Activated T-cell treated with anti-CD3 and anti-CD28 coated beads for 48 hours (primary cell): ENCODE measurements at places on chromosomes 6 and 20.

GRCh38 chr6:22043284-22043962, 253.4 kb downstream of the PRL start:
- no peak for DNase-seq

DNA sequence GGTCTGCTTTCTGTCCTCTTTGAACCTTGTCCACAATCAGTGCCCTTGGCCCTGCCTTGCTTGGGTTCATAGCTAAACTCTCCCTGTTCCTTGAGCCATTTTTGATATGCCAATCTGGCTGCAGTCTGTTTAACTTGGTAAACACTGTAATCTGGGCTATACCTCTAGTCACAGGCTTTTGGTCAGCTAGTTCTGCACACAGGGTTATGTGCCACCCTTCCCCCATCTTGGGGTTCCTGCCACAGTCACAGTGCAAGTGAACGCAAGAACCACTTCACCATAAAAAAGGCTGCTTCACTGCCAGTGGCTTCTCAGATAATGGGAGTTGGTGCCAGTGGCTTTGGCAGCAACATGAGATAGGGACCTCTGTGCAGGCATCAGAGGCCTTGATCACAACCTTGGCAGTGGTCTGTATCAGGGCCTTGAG, 10.9 kb upstream of the ATRN start:
- DNase-seq, result no peak

GRCh38 chr6:138031850-138032249, 75.4 kb downstream of the PERP start:
- DNase-seq, result no peak

GRCh38 chr6:127912914-127913313, 12.1 kb upstream of the THEMIS start:
- no peak for DNase-seq

GRCh38 chr20:24289737-24290481, 179.5 kb upstream of the SYNDIG1 start:
- peak; percentile 3 for DNase-seq

DNA sequence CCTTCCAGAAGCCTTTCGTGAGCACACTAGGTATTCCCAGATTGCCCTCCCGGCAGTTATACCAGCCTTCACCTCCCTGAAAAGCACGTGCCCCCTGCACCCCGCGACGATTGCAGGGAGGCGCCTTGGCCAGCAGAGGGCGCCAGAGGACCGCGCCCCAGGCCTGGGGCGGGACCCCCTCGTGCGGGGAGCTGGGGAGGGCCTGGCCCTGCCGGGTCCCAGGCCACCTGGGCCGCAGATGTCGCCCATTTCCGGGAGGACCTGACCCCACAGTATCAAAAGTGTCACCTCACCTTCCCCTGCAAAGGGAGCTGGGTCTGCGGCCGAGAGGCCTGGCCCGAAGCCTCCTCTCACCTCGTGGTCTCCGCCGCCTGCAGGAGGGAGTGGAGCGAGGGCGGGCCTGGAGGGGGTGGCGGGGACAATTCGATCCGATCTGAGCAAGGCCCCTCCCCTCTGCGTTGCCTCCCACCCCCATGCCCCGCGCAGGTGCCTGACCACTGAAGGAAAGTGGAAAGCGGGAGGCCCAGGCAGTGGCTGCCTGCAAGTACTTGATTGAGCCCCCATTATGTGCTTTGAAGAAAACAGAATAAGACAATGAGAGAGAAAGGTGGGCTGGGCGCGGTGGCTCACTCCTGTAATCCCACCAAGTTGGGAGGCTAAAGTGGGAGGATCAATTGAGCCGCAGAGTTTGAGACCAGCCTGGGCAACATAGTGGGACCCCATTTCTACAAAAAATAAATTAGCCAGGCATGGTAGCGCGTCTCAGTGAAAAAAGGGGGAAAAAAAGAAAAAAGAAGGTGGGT, 3.5 kb upstream of the SNAI1 start:
- peak; percentile 61 for DNase-seq

DNA sequence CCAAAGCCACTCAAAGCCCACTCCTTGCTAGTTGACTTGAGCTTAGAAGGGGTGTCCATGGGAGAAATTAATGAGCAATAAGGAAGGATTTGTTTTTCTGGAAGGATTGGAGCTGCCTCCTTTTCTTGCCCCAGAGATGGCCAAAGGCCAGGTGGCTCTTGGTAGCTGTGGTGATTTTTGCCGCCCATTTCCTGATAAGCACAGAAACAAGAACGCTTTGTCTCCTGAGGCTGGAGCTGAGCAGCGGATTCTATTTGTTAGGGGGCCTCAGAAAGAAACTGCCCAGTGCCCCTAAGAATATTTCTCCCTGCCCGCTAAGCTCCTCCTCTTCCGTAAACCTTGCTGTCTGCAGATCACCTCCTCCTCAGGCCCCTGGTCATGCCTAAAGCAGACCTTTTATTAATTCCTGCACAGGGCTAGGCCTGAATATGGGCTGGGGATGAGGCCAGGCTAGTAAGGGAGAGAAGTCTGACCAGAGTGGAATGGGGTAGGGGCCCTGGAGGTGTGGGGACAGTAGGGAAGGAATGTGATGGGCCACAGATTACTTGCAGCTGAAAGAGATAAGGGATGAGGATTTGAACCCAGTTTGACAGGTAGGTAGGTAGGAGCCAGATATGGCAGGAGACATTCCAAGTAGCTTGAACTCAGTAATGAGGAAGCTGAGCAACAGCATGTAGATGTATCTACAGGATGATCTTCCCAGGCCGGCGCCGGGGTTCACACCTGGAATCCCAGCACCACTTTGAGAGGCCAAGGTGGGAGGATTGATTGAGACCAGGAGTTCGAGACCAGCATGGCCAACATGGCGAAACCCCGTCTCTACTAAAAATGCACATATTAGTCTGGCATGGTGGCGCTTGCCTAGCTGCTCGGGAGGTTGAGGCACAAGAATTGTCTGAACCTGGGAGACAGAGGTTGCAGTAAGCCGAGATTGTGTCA, 71.2 kb upstream of the NAA20 start:
- no peak for DNase-seq

DNA sequence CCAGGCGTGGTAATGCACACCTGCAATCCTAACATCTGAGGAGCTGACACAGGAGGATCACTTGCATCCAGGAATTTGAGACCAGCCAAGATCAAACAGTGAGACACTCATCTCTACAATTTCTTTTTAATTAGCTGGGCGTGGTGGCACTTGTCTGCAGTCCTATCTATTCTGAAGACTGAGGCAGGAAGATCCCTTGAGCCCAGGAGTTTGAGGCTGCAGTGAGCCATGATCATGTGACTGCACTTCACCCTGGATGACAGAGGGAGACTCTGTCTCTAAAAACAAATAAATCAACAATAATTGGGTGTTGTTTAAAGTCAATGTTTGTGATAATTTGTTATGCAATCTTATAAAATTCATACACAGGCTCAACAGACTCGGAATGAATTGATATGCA, 18.0 kb upstream of the HLA-A start:
- DNase-seq, result no peak

DNA sequence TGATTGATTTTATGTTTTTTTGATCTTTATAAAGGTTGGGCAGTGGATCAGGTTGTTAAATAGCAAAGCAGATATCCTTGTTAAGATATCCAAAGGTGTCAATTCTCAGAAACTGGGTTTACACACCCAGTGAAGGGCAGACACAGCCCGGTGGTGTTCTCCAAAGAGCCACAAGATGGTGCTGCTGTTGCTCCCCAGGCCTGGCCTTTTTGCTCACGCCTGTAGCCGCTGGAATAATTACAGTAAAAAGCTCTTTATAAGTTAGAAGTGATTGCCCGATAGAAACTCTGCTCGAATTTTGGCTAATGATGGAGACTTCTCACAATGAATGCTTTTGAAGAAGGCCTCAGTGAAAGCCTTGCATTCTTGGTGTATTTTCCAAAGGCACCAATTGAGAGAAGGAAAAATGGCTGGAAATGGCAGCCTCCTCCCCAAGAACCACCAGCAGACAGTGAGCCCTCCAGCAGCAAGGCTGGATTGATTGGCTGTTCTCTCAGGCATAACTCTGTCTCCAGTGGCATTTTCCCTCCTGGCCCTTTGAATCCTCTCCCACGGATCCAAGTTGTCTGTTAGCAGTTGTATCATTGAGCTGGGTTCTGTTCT, 120.5 kb upstream of the CHD6 start:
- peak; percentile 36 for DNase-seq

GRCh38 chr6:142118925-142119324, 13.8 kb upstream of the GJE1 start:
- no peak for DNase-seq

- DNase-seq, result no peak
Measured at GRCh38 chr6:16098211-16098610, 30.7 kb upstream of the MYLIP start.

- no peak for DNase-seq
Measured at GRCh38 chr6:131205481-131206244, 70.4 kb downstream of the AKAP7 start.
